ENCODE measurements at places on chromosomes 12 and 14.

DNA sequence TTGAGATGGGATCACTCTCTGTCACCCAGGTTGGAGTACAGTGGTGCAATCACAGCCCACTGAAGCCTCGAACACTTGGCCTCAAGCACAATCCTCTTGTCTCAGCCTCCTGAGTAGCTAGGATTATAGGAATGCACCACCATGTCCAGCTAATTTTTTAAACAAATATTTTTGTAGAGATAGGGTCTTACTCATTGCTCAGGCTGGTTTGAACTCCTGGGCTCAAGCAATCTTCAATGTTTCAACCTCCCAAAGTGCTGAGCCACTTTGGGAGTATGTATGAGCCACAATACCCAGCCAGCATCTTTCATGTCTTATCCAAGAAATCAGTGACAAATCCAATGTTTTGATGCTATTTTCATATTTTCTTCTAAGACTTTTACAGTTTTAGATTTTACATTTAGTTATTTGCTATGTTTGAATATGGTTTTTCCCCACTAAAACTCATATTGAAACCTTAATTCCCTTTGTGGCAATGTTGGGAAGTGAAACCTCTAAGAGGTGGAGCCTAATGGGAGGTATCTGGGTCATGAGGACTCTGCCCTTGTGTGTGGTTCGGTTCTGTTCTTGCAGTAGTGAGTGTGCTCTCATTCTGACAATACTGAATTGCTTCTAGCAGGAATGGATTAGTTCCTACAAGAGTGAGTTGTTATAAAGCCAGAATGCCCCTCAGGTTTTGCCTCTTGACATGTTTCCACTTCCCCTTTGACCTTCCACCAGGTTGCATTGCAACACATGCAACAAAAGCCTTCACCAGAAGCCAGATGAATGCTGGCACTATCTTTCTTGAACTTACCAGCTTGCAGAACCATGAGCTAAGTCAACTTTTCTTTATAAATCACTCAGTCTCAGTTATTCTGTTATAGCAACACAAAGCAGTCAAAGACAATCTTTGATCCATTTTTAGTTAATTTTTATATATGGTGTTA lies 80.8 kb upstream of the AMIGO2 start:
- no peak for DNase-seq

- peak; percentile 78 for DNase-seq
Measured at GRCh38 chr12:6914246-6914946, at the start of gene ENO2. Gene ENO2 (plus strand): TSS chr12:6914580. CDS start chr12:6915833, 1,253 bp downstream.

DNA sequence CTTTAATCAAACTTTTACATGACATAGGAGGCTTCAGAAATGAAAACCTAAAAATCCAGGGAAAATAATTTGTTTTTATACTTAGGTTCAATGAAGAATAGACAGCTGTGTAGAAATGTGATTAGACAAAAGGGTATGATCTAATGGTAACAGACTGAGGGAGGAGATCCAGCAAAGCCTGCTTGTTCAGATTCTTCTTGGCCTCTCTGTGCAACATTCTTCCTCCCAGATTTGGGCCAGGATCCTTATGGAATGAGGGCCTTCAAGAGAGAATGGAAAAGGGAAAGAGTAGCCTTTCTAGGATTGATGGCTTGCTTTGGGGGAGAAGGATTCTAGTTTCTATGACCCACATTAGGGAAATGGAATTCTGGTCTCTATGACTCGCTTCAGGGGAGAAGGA lies 94.5 kb upstream of the G2E3 start:
- DNase-seq: no peak

GRCh38 chr14:99321955-99322730 lies 50.1 kb upstream of the BCL11B start:
- no peak for DNase-seq

- no peak for DNase-seq
Measured at GRCh38 chr14:81187832-81188522, 32.8 kb downstream of the GTF2A1 start.

GRCh38 chr12:93234641-93235040 lies 143.1 kb upstream of the NUDT4 start:
- DNase-seq: no peak
